ENCODE measurements at places on chromosomes 2 and 18.

DNA sequence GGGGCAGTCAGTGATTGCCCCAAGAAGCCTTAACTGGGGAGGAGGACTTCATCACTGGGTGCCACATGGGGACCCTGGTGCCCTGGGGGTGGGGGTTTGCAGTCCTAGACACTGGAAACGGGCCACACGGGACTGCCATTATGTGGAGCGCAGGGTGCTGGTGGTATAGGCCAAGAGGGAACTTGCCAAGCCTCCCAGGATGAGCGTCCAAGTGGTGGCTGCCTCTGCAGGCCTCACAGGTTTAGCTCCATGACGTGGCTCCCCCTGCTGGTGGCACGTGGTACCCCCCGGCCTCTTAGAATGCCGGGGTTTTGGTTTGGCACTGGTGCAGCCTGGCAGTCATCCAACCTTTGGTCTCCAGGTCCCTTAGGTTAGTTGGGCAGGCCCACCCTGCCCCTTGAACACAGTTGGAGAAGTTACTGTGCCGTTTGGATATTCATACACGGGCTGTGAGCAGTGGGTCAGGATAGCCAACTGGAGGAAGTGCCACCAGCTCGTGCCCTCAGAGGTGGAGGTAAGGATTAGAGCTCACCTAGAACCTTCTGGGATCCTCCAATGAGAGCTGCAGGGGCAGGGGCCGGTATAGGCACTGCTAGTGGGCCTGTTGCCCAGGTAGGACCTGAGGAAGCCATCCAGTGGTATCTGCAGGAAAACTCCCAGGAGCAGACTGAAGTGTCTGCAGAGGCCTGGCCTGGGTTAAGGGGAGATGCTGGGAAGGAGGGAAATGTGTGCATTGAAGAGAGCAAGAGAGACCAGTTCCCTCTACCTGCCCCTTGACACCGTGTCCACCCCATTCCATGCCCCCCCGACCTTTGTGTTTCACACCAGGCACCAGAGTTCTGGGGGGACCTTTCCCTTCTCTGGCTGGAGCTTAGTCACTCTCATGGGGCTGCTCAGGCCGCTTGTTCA lies 5.7 kb downstream of the PTMA start:
- DNase-seq: peak; percentile 92
- H3K36me3 ChIP-seq: peaks cover 33% of the 10 kb centered on the region
- peak overlapping the region; percentile 68 for H3K27ac ChIP-seq
- H3K27me3 ChIP-seq: no peaks in the 10 kb centered on the region
- no peak overlapping the region for H3K4me3 ChIP-seq

- DNase-seq: no peak
- no peak overlapping the region for H3K4me3 ChIP-seq
- H3K36me3 ChIP-seq: no peaks in the 10 kb centered on the region
These were observed 8.2 kb downstream of the GDF7 start for GRCh38 chr2:20674974-20675679.

DNA sequence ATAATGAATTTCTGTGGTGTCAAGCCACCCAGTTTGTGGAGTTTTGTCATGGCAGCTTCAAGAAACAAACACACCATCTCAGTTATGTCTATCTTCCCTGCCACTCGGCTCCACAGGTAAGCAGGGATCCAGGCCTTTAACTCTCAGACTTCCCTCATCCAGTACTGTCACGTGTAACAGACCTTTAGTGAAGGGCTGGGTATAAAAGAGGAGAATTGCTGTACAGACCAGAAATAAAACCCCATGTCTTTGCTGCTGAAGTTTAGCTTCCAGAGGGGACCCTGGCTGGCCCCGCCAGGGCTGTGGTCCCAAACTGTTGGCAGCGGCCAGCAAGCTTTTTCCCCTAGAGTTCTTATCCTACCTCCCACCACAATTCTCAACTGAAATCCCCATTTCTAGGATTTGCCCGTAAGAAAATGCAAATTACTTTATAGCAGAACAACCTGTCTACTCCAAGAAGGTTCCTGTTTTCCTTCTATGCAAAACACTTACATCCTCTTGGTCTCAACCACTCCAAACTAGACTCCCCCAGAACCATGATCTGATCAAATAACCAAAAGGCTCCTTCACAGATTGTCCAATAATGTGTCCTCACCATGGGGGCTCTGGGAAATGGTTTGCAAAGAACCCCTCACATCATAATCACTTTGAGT lies 438.0 kb upstream of the ID2 start:
- H3K27ac ChIP-seq: no peak overlapping the region
- H3K4me1 ChIP-seq: no peaks in the 10 kb centered on the region
- H3K36me3 ChIP-seq: no peaks in the 10 kb centered on the region
- DNase-seq: no peak
- H3K27me3 ChIP-seq: no peaks in the 10 kb centered on the region
- H3K4me3 ChIP-seq: no peak overlapping the region

DNA sequence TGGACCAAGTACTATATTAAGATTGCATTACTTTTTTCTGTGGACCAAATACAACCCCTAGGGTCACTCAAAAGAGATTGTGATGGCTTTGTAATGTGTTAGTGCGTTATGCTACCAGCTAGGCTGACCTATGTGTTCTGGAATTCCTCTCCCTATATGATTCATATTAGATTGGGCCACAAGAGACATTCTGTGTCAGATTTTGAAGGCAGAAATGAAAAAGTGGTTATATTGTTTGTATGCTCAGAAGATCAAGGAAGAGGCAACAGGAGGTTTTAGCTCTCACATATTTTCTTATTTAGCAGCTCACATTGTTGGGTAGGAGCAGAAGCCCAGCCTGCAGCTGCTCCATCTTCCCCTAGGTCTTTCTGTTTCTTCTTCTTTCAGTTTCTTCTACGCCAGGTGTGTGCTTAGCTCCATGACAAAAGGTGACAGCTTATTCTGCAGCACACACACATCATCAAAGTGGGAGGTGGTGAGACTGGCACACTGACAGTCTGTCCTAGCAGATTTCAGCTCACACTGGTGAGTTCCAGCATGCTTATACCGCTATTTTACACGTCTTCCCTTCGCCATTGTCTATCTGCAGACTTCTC lies 156.8 kb upstream of the UBE2E3 start:
- H3K4me1 ChIP-seq: no peaks in the 10 kb centered on the region
- no peak for DNase-seq
- no peaks in the 10 kb centered on the region for H3K36me3 ChIP-seq
- no peak overlapping the region for H3K4me3 ChIP-seq

DNA sequence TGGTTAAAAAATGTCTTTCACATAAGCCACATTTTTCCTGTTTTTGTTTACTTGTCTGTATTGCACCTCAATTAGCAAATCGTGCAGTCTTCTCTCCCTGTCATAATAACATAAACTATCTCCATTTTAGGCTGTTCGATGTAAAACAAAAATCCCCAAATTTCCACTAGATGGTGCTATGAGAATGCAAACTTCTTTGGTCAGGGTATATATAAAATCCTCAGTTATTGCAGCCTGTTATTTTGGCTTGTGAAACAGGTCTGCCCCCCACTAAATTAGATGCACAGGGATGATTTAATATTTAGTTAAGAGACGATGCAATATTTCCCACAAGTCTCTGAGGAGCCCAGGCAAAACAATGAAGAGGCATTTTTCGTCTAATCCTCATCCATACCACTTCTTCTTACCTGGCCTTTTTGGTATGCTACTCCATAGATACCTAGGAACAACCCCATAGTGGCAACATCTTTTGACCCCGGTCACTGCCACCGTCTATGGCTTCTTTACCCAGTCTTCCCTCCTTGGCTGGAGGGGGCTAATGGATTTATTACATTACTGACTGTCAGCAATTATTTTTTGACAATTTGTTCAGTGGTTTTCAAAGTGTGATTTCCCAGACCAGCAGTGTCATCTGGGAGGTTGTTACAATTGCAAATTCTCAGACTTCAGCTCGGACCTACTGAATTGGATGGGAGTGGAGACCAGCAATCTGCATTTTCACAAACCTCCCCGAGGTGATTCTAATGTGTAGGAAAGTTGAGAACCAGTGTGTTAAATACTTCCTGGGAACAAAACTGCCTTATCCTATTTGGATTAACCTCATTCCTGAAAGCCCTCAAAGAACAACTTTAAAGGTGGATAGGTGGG lies 117.4 kb upstream of the CWC22 start:
- H3K4me3 ChIP-seq: no peak overlapping the region
- H3K36me3 ChIP-seq: no peaks in the 10 kb centered on the region
- H3K4me1 ChIP-seq: no peaks in the 10 kb centered on the region
- H3K27ac ChIP-seq: no peak overlapping the region
- peak; percentile 51 for DNase-seq

GRCh38 chr2:153235516-153235915 lies 243.0 kb downstream of the RPRM start:
- no peak for DNase-seq
- no peaks in the 10 kb centered on the region for H3K36me3 ChIP-seq
- H3K27ac ChIP-seq: no peak overlapping the region
- H3K4me1 ChIP-seq: peaks cover 9% of the 10 kb centered on the region
- H3K27me3 ChIP-seq: no peaks in the 10 kb centered on the region

DNA sequence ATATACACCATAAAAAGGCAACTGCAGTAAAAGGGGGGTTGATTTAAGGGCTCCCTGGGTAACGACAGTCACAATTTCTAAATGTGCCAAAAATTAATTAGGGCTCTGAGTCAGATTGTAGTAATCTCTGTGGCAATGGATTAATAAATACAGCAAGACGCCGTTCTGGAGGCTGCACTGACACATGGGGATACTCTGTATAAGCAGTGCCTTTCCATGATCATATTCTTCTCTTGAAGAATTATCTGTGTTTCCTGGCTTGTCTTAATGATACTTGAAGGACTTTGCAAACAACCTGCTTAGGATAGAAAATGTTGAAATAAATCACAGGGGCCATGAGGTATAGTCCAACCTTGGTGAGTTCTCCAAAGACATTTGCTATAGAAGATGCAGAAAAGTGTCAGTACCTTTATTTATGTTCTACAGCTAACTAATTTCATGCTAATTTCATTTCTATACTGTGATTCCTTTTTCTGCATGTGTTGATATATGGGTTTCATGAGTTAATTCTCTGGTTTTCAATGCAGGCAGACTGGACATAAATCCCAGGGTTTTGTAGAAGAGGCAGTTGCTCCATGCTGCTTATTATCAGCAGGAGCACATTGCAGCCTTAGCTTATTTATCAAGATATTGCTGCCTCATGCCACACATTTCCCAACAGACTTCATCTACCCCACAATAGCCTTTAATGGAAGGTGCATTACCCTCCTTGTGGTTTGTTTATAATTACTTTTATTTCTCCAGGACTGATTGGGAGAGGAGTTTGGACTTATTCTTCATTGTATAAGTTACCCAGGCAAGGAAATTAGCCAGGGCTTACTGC lies 54.8 kb downstream of the HNMT start:
- H3K4me3 ChIP-seq: no peak overlapping the region
- H3K36me3 ChIP-seq: no peaks in the 10 kb centered on the region
- no peaks in the 10 kb centered on the region for H3K4me1 ChIP-seq

Data from HCT116 (cell line).